Vagina (tissue), 2 donors: ENCODE measurements at places on chromosomes 16 and 17.

DNA sequence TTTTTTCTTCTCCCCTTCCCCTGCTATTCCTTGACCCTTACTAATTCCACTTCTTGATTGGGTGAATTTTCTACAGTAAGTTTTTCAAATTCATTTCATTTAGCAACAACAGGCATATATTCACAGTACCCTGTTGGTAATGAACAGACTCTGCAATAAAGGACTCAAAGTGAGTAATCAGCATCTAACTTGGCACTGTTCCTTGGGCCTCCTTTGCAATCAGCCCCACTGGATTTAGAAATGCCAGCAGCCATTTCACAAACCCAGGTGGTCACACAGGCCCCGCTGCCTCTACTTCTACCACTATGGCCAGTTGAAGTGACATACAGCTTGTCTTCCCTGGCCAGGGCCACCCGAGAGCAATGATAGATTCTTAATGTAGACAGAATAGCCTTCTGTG lies 113.8 kb downstream of the CYB561 start:
- DNase-seq = no peak

DNA sequence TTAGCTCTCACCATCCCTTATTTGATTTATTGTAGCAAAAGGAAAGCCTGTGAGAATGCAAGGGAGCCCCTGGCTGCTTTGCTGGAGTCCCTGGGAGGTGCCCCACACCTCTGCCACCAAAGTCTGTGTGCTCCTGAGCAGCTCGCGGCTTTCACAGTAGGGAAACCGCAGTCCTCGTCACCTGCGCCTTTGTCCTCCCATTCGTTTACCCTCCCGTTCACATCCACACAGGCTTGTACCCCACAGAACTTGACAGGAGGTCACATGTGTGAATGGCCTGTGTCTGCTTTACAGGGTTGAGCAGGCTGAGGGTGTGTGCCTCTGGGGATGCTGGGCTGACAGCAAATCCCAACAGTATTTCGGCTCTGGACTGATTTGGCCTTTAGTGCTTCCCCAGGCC lies 152.5 kb downstream of the LGALS9B start:
- no peak for DNase-seq

DNA sequence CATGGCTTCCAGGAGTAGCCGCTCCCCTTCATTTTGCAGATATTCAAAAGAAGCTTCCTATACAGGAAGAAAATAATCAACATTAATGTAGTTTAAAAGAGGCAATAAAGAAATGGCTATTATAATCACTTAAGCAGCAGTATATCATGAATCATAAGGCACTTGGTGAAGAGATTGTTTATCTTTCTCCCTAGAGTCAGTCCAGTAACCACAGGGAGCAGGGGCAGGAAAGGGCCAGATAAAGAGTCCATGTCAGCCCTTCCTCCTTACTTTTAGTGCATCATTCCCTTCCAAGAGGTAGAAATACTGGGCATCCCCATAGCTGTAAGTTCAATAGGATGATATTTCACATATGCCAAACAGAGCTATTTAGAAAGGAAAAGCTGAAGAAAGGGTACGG lies 184.6 kb upstream of the C17orf78 start:
- no peak for DNase-seq

DNA sequence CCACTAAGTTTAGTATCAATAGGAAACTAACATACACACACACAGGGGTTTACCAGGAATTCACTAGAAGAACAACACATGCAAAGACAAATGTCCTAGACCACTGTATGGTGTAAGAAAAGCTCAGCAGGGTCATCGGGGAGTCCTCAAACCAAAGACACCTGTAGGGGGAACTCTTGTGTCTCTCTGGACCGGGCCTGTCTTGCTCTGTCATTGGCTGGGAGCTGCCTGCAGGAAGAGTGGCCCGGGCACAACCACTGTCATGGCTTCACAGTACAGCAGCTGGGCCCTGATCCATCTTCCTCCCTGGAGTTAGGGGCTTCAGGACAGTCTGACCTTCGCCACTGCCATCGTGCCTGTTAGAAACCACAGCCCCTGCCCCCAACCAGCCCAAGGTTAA lies 263.6 kb upstream of the DYNLRB2 start:
- DNase-seq = no peak

- no peak for DNase-seq
These were observed 25.9 kb downstream of the MYH11 start for GRCh38 chr16:15830832-15831451.

DNA sequence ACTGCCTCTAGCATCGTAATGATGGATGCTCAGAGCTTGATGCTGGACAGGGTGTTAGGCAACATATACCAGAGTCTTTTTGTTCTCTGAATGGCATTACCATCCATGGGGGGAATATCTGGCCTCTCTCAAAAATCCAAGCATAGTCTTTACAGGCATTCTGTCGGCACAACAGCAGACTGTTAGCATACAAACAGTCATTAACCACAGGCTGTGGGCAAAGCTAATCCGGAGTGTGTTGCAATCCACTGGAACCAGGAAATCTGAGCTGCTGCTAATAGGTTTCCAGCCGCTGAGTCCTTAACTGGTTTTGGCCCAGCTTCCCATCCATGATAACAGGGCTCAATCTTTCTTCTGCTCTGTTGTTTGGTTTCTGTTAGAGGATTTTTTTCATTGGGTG lies 371.9 kb downstream of the HS3ST3B1 start:
- DNase-seq = no peak

DNA sequence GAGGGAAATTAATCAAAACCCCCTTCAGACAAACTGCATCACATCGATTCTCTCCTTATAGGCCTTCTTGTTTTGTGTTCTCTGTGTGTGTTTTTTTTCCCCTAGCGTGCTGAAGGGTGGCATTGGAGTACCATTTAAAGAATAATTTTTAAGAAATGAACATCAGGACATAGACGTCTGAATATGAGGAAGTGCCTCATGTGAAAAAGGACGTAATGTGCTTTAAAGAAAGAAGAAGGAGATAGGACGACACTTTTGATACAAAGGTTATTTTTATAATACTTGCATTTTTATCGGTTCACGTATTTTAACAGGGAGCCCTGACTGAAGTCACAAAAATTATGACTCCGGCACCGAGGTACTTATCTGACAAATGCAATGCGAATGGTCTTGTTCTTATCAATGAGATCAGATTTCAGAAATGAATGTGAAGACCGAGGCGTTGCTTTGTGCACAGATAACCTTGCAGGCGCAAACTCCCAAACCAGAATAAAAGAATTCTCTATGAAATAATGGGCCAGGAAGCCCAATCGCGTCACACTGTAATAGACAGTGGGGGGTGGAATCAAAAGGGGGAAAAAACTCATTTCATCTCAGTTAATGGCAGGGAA lies 606.3 kb downstream of the MAF start:
- DNase-seq = no peak

DNA sequence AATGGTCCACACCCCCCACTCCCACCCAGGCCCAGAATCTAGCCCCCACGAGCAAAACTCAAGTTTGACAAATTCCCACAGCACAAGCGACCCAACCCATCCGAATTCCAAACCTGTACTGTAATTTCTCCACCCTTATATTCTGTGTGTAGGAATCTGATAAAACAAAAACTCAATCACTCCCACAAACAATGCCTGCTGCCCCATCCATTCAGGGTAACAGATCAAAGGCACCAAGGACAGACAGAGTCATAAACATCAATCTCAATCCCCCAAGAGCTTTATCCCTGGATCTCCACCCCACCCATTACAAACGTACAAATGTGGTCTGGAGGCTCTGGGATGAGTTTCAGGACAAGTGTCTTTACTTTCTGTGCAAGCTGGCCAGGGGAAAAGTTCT lies 157.8 kb downstream of the AXIN2 start:
- no peak for DNase-seq

DNA sequence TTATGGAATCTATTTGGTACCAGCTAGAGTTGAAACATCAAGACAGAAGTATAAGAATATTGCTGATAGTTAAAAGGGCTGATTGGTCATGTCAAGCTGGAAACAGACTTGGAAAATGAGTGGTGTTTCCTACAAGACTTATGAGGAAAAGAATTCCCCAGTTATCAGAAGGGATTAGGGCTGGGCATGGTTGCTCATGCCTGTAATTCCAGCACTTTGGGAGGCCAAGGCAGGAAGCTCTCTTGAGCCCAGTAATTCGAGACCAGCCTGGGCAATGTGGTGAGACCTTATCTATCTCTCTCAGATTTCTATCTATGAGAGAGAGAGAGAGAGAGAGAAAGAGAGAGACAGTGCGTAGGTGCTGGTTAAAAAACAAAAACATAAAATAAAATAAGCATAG lies 139.5 kb upstream of the PMFBP1 start:
- DNase-seq = no peak

DNA sequence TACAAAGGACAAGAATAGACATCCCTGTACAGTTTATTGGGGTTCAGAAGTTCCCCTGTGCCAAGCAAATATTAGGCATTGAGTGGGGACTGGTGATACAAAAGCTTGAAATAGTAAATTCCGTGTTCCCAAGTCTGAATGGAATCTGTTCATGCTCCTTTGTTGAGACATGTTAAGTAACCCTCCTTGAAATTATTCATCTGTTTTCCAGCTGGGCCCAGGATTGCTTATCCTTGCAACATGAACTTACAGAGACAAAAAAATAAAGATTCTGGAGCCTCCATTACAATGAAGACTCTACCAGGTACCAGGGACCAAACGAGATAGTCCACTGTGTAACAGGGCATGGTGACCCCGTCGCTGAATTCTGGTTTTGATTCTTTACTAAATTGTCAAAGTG lies 6.1 kb upstream of the CCL8 start:
- no peak for DNase-seq
